ENCODE measurements at places on chromosomes 11 and 22.
A peak's percentile ranks its signal among the peaks of the same experiment; 100 is the strongest.

DNA sequence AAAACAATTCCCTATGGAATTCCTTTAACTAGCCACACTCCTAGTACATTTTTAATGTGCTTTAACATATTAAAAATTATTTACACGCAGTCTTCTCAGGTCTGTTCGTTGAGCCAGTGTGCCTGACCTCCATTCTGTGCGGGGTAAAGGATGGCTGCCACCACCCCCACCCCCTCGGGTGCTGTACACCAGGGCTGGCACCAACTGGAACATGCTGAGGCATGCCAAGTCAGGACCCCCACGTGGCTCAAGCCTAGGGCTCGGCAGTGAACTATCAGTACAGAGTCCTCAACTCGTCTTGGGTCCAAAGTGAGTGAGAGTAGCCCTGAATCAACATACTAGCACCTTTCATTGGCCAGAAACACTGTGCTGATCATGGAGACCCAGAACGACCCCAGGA is 32.5 kb upstream of the PHF21B start:
- DNase-seq: no peak

DNA sequence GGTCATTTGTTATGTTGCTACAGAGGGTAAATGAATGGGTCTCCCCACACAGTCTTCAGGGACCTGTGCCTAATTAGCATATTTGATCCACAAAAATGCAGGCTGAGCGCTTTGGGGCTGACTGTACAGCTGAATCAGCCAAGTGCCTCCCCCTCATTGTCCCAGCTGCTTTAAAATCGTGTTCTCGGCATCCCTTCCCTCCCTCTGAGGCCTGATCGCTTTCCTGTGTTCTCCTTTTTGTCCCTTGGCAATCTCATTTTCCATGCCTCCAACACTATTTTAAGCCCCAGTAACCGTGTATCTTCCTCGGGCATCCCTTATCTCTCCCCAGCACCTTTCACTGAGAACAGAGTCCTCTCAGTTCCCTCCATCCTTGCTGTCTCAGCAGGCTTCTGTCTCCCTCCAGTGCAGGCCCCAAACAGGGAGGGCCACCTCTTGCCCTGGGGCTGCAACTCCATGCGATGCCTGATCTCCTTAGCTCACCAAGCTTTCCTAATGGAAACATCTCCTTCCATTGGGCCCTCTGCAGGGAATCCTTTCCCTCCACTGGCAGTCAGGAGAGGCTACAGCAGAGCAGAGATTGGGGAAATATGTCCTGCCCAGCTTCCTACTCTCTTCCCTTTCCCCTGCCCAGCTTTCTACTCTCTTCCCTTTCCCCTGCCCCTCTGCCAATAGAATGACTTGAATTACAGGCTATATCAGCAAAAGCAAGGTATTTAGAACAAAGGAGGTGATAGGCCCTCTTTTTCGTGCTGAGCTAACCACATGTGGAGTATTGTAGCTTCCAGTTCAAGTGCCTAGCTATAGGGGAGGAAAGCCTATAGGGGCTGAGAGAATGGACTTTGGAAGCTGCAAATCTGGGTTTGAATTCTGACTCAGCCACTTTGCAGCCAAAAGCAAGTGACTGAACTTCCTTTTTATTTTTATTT is 13.8 kb downstream of the UQCR10 start:
- DNase-seq: peak; percentile 78

DNA sequence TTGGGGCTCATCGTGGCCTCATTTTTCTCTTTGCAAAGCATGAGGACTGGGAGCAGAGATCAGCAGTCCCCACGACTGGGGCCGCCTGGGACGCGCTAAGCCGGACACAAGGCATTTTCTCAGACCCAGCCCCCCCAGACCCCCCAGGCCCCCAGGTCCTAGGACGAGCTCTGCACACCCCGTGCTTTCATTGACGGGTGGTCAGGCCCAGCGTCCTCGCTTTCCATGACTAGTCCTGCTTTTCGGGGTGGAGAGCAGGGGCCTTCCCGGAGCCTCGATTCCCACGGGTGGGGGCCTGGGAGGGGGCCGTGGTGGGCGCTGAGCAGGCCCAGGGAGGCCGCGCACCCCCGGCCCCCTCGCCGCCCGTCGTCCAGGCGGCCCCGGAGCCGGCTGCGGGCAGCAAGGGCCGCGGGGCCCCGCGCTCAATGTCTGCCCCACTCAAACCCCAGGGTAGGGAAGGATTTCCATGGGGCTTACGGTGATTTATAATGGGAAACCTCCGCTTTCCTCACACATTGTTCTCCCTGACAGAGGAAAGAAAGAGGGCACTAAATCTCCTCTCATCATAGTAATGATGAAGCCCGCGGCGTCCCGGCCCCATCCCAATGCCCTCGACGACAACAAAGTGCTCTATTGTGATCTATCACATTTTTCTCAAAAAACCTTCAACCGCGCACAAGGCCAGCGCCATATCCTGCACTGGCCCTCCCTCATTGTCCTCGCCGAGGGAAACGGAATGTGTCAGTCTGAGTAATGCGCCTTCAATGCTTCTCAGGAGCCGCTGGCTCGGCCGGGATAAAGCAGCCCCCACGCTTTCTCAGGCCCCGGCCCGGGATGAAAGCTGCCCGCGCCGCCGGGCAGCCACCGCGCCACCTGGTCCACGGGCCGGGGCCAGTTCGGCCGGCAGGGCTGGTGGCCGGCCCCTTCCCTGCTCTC is 10.4 kb upstream of the LINC01488 start:
- DNase-seq: peak; percentile 15

GRCh38 chr22:41229730-41230400 is 10.9 kb downstream of the CHADL start:
- DNase-seq: no peak

GRCh38 chr22:30472994-30473720 is 1.3 kb upstream of the SEC14L3 start:
- DNase-seq: no peak
